ENCODE measurements at places on chromosomes 7 and 10. TPM values are rescaled to one million over a fixed set of nuclear protein-coding genes. Genes with fewer than 3 reads are reported as not detected.

GRCh38 chr7:148485618-148486017, 104.9 kb upstream of the C7orf33 start:
- H3K27ac ChIP-seq, result no peak overlapping the region
- peaks cover 5% of the 10 kb centered on the region for H3K27me3 ChIP-seq
- H3K4me1 ChIP-seq, result no peaks in the 10 kb centered on the region
- H3K36me3 ChIP-seq, result no peaks in the 10 kb centered on the region

DNA sequence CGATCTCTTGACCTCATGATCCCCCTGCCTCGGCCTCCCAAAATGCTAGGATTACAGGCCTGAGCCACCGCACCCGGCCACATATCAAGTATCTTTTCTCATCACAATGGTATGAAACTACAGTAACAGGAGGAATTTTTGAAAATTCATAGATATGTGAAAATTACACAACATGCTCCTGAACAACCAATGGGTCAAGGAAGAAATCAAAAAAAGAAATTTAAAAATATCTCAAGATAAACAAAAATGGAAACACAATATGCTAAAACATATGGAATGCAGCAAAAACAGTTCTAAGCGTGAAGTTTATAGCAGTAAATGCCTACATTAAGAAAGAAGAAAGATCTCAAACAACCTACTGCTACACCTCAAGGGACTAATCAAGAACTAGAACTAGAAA, 59.8 kb upstream of the ADAM12 start:
- H3K27ac ChIP-seq, result no peak overlapping the region
- H3K4me1 ChIP-seq, result peaks cover 7% of the 10 kb centered on the region
- no peak for DNase-seq
- no peaks in the 10 kb centered on the region for H3K27me3 ChIP-seq
- no peaks in the 10 kb centered on the region for H3K36me3 ChIP-seq
- no peak overlapping the region for H3K4me3 ChIP-seq

The GIMAP1 gene
- 0.05 TPM for total RNA-seq

- no peak overlapping the region for H3K4me3 ChIP-seq
- no peaks in the 10 kb centered on the region for H3K36me3 ChIP-seq
- DNase-seq, result peak; percentile 18
- H3K27me3 ChIP-seq, result no peaks in the 10 kb centered on the region
- no peaks in the 10 kb centered on the region for H3K4me1 ChIP-seq
- H3K27ac ChIP-seq, result no peak overlapping the region
These were observed 13.1 kb downstream of the TAS2R41 start for GRCh38 chr7:143490717-143491306.

The ASZ1 gene
- not detected for total RNA-seq

The TRIM74 gene
- total RNA-seq, result 0.46 TPM

DNA sequence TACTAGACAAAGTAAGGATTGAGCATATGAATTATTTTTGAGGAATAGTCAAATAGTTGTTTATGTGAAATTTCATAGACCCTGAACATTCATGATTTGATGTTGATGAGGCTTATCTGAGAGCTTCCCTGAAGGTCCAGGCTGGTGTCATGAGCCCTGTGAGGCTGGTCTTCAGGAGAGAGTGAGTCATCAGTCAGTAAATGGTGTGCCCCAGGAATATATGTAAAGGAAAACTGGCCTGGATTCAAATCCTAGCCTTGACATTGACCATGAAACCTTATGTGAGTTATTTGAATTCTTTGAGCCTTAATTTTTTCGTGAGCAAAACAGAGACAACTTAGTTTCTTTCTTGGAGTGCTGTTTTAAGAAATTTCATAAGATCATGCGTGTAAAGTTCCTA, 6.2 kb downstream of the TMEM236 start:
- DNase-seq, result no peak
- H3K27me3 ChIP-seq, result no peaks in the 10 kb centered on the region

DNA sequence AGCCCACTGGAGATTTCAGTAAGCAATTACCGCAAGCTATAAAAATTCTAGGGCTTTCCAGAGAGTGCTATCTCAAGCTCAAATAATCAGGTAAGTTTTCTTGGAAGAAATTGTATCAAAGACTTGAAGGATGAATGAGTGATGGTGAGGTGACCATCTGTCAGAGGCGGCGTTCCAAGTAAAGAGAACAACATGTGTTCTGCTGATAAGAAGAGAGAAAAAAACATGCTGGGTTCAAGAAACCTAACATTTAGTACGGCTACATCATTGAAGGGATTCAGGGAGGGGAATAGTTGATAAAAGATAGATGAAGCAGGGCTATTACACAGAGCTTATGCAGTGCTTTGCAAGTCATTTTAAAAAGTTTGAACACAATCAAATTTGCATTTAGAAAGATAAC, 100.7 kb downstream of the GNAI1 start:
- H3K4me1 ChIP-seq, result no peaks in the 10 kb centered on the region
- H3K27ac ChIP-seq, result no peak overlapping the region
- DNase-seq, result no peak
- H3K36me3 ChIP-seq, result no peaks in the 10 kb centered on the region

DNA sequence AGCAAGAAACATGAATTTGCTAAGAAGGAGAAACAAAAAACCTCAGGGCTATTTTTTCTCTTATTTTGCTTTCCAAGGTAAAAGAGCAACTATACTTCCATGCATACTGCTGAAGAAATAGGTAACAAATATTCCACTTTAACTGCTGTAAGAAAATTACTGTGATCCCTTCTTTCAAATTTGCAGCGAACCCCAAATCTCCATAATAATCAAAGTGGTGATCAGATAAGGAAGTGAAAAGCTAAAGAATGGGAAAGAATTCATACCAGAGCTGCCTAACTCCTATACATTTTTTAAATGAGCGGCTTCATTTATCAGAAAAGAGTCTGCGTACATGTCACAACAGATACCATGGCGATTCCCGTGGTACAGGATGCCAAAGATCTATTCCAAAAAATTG, 7.2 kb downstream of the SGCE start:
- DNase-seq, result no peak
- H3K4me1 ChIP-seq, result peaks cover 3% of the 10 kb centered on the region
- no peak overlapping the region for H3K27ac ChIP-seq

The MOGAT3 gene
- total RNA-seq, result 0.23 TPM

GRCh38 chr7:23594879-23595604, 2.1 kb upstream of the CCDC126 start:
- H3K4me1 ChIP-seq, result peaks cover 12% of the 10 kb centered on the region
- H3K27me3 ChIP-seq, result no peaks in the 10 kb centered on the region
- no peak overlapping the region for H3K27ac ChIP-seq
- H3K36me3 ChIP-seq, result no peaks in the 10 kb centered on the region
- DNase-seq, result no peak

DNA sequence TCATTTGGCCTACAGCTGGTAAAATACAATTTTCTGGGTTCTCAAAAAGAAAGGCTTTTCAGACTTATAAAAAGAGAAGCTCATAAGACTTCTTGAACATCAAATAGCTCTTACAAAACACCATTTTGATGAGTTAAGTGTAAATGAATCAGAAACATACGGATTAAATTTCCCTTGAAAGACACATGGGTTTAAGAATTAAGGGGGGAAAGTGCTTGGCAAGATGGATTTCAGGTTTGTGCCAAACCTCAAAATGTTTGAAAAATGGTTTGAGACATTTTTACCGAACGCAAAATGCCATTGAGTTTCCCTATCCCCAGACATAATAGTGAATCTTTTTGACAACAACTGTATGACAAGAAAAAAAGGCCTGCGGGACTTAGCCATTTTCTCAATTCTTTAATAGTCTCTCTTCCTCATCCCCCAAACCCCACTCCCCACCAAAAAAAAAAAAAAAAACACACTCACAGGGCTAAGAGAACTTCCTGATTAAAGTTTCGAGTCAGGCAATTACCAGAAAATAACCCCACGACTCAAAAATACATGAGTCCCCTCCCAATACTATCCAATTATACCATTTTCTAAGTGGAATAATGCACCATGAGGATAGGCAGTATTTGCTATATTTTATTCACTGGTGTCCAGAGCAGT, 260.1 kb downstream of the TRIL start:
- H3K27me3 ChIP-seq, result no peaks in the 10 kb centered on the region
- no peak for DNase-seq
- no peak overlapping the region for H3K4me3 ChIP-seq
- no peak overlapping the region for H3K27ac ChIP-seq
- no peaks in the 10 kb centered on the region for H3K4me1 ChIP-seq

- no peak for DNase-seq
- no peak overlapping the region for H3K27ac ChIP-seq
- no peak overlapping the region for H3K4me3 ChIP-seq
- no peaks in the 10 kb centered on the region for H3K27me3 ChIP-seq
- no peaks in the 10 kb centered on the region for H3K36me3 ChIP-seq
- H3K4me1 ChIP-seq, result peaks cover 5% of the 10 kb centered on the region
These were observed 27.9 kb upstream of the PWWP2B start for GRCh38 chr10:132368881-132369635.

GRCh38 chr10:97372233-97372875, 28.8 kb downstream of the RRP12 start:
- no peaks in the 10 kb centered on the region for H3K27me3 ChIP-seq
- no peak overlapping the region for H3K27ac ChIP-seq
- no peak for DNase-seq
- no peak overlapping the region for H3K4me3 ChIP-seq
- H3K36me3 ChIP-seq, result peaks cover 25% of the 10 kb centered on the region

The CTTNBP2 gene
- total RNA-seq, result 1.0 TPM

DNA sequence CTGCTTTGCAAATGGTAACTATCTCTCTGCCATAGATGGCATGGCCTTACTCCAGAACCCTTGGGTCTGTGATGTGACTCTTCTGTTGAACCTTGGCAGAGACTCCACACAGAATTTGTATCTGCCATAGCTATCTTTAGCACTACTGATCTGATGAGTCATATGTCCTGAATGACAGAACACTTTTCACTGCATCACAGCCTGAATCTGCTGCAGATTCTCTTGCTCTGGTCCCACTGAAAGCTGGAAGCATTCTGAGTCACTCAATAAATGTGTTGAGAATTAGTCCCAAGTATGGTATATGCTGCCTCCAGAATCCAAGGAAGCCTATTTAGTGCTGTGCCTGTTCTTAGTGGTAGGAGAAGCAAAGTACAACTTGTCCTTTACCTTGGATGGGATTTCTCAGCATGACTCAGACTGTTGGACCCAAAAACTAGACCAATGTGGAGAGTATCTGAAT, 39.5 kb upstream of the ANKRD1 start:
- no peak overlapping the region for H3K27ac ChIP-seq
- no peak overlapping the region for H3K4me3 ChIP-seq
- DNase-seq, result no peak
- no peaks in the 10 kb centered on the region for H3K27me3 ChIP-seq
- no peaks in the 10 kb centered on the region for H3K36me3 ChIP-seq
- H3K4me1 ChIP-seq, result no peaks in the 10 kb centered on the region

The PAPOLB gene
- total RNA-seq, result not detected

DNA sequence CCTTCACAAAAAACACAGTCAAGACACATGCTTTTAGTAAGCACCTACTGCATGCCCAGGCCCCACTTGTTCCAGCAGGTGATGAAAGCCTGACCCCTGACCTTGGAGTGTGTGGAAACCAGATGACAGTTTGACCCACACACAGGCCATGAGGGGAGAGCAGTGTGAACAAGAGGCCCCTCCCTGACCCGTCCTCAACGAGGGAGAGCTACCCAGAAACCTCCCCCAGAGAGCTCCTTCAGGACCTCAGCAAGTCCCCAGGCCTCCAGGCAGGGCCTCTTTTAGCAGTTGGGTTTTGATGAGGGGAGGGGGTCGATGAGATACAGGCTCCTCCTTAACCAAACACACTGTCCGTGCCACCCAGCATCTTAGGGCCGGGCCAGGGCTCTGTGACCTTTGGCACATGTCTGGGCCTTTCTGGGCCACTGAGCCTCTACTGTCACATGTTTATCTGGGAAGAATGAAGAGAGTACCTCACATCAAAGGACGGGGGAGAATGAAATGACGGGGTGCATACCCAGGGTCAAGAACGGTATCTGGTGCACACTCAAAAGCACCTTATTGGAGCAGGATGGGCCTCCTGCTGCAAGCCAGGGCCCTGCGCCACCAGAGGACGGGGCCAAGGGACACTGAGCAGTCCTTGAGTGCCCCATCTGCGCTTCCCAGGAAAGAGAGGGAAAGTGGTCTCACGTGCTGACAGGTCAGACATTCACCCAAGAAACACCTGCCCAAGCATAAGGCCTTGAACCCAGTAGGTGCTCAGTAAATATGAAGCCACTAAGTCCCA, 202.6 kb upstream of the ZMIZ1 start:
- H3K4me3 ChIP-seq, result no peak overlapping the region
- no peaks in the 10 kb centered on the region for H3K4me1 ChIP-seq
- no peaks in the 10 kb centered on the region for H3K36me3 ChIP-seq
- no peaks in the 10 kb centered on the region for H3K27me3 ChIP-seq
- H3K27ac ChIP-seq, result no peak overlapping the region

GRCh38 chr10:59895629-59896116, 10.7 kb downstream of the CCDC6 start:
- H3K4me1 ChIP-seq, result peaks cover 10% of the 10 kb centered on the region
- H3K27ac ChIP-seq, result no peak overlapping the region
- H3K27me3 ChIP-seq, result no peaks in the 10 kb centered on the region
- DNase-seq, result no peak
- no peak overlapping the region for H3K4me3 ChIP-seq

DNA sequence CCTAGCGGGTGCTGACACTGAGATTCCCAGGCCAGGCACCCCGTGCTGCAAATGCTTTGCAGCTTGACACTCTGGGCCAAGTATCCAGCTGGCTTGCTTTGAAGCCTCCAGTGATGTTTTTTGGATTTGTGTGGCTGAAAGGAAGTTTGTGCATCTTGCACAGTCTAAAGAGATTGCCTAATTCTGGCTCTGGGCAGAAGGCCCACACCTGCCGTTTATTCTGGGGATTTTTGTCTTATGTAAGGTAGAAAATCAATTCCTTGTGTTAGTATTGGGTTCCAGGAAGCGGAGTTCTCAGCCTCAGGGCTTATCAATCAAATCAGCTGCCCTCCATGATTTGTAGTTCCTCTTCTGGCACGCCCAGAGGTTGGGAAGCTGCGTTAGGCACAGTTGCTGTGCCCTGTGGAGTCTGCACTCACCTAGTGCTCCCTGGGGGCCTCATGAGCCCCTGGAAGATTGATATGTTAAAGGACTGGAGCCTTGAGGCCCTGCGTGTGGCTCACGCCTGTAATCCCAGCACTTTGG, 8.4 kb upstream of the PURB start:
- no peak overlapping the region for H3K4me3 ChIP-seq
- no peak for DNase-seq
- H3K4me1 ChIP-seq, result no peaks in the 10 kb centered on the region
- H3K36me3 ChIP-seq, result no peaks in the 10 kb centered on the region
- H3K27me3 ChIP-seq, result no peaks in the 10 kb centered on the region

GRCh38 chr10:116632596-116633215, 12.0 kb downstream of the PNLIPRP2 start:
- H3K27ac ChIP-seq, result no peak overlapping the region
- no peak for DNase-seq
- peaks cover 2% of the 10 kb centered on the region for H3K27me3 ChIP-seq
- no peaks in the 10 kb centered on the region for H3K36me3 ChIP-seq

GRCh38 chr7:80420876-80421275, 91.0 kb downstream of the GNAT3 start:
- H3K4me3 ChIP-seq, result no peak overlapping the region
- H3K27me3 ChIP-seq, result peaks cover 2% of the 10 kb centered on the region
- no peaks in the 10 kb centered on the region for H3K4me1 ChIP-seq
- no peak for DNase-seq

The CCDC186 gene
- 14.4 TPM for total RNA-seq

The PNLIPRP2 gene
- 0.72 TPM for total RNA-seq

The PTPRZ1 gene
- 0.05 TPM for total RNA-seq

Data from Panc1 (cell line).